ENCODE measurements at places on chromosomes 12 and 14.

DNA sequence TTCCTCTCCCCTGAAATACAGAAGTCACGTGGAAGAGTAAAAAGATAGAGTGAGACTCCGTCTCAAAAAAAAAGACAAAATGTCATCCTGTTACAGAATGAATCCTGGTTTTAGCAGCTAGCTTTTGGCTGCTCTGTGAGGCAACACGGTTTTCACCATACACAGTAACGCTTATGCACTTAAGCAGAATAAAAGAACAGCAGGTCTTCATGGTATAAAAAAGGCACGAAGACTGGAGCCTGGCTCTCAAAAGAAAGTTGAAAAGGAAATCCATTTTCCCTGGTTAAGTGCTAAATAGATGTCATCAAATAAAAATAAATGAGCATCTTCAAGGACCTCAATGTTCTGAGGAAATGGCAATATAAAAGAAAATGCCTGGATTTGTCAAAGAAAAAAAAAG is 444.1 kb downstream of the IPO8 start:
- DNase-seq, result no peak

DNA sequence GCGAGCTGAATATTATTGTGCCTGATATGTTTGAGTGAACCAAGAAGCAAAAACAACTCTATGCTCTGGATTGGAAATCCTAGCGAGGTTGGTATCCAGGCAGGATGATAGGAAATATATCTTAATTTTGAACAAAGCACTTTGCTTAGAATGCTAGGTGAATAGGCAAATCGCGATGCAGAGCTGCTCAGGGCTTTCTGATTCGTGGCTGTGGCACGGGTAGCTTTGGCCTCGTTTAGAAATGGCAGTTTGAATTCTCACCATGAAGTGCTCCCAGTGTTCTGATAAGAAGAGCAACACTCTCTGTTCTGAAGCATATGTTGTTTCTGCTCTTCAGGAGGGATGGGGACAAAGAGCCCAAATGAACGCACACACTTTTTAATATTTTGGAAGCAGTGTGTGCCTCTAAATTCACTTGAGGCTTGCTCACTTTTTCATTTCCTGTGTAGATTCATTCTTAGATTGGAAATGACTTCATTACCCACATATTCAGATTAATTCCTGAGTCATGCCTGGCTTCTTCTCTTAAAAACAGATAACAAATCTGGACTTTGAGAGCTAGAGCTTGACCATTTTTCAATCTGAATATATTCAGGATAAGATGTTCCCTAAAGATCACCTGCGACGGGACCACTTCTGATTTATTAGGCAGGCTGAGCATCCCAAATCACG is 200.9 kb downstream of the RPAP3 start:
- no peak for DNase-seq

DNA sequence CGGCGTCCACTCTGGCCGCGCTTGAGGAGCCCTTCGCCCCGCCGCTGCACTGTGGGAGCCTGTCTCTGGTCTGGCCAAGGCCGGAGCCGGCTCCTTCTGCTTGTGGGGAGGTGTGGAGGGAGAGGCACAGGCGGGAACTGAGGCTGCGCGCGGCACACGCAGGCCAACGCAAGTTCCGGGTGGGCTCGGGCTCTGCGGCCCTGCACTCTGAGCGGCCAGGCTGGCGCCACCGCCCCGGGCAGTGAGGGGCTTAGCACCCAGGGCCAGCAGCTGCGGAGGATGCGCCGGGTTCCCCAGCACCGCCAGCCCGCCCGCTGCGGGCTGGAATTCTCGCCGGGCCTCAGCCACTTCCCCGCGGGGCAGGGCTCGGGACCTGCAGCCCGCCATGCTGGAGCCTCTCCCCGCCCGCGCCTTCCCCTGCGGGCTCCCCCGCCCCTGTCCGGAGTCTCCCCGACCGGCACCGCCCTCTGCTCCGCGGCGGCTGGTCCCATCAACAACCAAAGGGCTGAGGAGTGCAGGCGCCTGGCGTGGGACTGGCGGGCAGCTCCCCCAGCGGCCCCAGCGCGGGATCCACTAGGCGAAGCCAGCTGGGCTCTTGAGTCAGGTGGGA is 921.2 kb upstream of the FOXG1 start:
- no peak for DNase-seq

- DNase-seq, result no peak
Measured at GRCh38 chr12:116026768-116027550, 250.5 kb downstream of the MED13L start.

GRCh38 chr14:34628681-34629135 is 1.2 kb downstream of the SNX6 start:
- no peak for DNase-seq

- DNase-seq, result no peak
Measured at GRCh38 chr12:68175557-68176061, 16.1 kb upstream of the IFNG start.

DNA sequence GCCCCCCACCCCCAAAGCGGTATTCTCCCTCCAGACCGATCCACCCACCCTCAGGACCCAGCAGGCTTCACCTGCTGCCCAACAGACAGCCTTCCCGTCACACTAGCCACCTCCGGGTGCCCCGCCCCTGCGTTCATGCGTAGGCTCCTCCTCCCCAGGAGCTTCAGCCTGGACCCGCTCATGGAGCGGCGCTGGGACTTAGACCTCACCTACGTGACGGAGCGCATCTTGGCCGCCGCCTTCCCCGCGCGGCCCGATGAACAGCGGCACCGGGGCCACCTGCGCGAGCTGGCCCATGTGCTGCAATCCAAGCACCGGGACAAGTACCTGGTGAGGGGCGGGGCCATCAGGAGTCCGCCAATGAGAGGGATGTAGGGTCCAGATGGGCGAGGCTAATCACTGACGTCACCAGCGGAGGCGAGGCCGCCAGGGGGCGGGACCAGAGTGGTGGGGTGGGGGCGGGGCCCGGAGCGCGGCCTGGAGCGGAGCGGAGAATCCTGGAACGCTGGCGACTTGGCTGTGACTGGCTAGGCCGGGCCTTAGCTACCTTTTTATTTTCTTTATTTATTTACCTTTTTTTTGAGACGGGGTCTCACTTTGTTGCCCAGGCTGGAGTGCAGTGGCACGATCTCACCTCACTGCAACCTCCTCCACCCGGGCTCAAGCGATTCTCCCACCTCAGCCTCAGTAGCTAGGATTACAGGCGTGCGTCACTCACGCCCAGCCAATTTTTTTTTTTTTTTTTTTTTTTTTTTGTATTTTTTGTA is 4.4 kb downstream of the TNS2 start:
- DNase-seq, result peak; percentile 88

DNA sequence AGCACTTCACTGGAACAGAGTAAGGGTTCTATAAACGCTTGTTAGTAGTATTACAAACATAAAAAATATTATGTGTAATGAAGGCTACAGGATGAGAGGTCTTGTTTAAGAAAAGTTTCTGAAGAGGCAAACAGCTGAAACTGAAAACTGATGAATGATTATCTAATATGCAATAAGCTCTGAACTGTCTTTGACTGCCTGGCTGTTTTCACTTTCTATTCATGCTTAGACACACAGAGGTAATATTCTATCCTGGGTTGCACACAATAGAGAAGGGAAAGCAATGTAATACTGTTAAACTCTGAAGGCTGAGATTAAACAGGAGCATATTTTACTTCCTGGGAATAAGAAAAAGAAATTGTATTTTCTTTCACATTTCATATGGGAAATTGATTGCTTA is 251.3 kb downstream of the ALX1 start:
- DNase-seq, result no peak

DNA sequence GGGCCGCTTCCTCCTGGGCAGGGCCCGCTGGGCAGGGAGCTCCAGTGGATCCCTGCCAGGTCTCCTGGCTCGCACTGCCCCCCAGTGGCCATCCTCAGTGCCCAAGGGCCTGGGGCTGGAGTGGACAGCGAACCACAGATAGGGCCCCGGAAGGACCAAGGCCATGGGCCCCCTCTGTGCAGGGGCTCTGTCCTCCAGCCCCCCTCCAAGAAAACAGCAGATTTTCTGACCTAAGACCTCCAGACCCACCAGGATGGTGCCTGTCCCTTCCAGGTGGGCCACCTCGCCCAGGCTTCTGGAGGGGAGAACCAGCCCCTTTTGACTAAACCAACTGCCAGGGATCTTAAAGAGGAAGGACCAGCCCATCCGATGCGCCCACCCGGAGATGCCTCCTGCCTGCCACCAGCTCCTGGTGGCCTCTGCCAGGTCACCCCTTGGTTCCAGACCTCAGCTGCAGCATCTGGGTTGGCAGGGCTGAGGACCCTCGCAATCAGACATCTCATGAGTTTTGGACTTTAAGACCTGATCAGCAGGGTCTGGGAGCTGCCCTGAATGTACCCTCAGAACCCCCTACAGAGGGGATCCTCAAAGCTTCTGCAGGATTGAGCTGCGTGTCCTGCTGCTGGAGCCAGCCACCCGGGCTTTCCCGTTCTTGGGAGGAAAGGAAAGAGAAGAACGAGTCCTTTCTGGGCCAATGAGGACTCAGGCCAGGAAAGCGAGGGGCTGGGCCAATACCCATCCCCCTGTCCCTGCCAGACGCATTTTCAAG is 325.8 kb upstream of the DIO3 start:
- peak; percentile 33 for DNase-seq

DNA sequence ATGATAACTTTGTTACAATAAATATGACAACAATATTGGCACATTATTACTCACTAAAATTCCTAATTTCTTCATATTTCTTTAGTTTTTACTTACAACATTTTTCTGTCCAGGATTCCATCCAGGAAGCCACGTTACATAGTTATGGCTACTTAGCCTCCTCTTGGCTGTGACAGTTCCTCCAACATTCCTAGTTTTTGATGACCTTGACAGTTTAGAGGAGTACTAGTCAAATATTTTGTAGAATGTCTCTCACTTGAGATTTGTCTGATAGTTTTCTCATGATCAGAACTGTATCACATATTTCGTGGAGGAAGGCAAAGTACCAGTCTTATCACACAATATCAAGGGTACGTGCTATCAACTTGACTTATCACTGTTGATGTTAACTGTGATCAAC is 29.8 kb upstream of the LIN7A start:
- no peak for DNase-seq

DNA sequence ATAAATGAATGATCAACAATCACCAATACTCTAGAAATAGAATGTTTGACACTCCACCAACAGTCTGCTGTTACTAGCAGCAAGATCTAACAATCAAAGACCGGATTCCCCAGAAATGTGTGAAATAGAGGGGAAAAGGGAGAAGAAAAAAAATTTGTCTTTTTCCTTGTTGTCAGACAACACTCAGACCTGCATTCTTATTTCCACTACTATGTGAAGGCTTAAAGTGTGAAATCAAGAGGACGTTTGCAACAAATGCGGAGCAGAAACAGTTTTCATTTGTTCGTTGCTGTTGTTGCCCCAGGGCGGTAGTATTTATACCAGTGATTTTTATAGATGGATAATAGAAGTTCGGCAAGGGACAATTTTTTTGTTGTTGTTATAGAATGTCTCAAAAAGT is 9.2 kb downstream of the NKX2-1 start:
- DNase-seq, result no peak

DNA sequence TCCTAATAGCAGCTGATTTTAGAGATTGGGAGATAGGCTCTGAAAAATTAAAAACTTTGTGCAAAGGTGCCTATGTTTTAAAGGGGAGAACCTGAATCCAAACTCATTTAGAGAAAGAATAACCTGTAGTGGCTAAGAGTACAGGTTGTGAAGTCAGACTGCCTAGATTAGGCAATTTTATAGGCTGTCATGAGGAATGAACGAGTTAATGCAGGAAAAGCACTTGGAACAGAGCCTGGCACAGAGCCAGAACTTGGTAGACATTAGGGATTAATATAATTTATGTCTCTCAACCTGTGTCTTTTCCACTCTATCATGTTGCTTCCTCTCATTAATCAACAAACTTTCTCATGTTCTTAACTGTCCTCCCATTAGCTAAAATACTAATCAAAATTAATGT is 98.1 kb downstream of the WIF1 start:
- no peak for DNase-seq

DNA sequence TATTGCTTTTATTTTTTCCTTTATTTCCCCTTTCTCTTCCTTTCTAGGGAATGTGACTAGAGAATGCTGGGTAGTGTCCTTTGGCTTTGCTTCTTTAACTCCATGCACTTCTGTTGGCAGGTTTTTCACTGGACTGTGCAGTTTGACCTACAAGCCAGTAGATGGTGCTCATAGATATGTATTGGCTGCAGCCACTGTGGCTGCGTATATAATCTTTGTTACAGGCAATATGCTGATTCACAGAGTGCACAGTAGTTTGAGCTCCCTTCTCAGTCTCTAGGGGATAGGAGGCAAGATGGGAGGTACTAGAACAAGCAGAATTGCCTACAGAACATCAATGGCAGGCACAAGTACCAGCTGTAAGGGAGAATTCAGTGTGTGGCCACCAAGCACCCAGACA is 503.5 kb downstream of the LRFN5 start:
- DNase-seq, result peak; percentile 27

DNA sequence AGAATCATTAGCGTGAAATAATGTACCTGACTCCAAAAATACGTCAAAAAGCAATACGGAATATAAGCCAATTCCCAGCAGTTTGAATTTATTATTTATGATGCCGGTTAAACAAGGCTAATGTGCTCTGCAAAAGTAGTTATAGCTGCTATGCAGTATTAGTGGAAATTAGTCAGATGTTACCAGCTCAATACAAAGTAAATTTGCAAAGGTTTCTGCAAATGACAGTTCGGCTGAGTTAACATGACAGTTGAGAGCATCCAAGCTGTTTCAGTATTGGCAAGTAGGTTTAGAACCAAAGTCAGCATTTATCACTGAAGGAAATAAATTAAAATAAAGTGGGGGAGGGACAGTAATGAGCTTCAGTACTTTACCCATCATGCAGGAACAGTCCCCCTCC is 1665.8 kb upstream of the FLRT2 start:
- DNase-seq, result no peak

Measured in Kasumi-1 (cell line).